Activated CD4-positive, alpha-beta T cell treated with anti-CD3 and anti-CD28 coated beads, Interleukin-2, amount 50 U/mL, for 24 hours (primary cell): ENCODE measurements at places on chromosomes 4 and X.

GRCh38 chrX:28015993-28016392 is 34.7 kb upstream of the DCAF8L1 start:
- DNase-seq = no peak

- DNase-seq = no peak
Observed at GRCh38 chr4:75916091-75916661, 13.9 kb upstream of the PPEF2 start.

DNA sequence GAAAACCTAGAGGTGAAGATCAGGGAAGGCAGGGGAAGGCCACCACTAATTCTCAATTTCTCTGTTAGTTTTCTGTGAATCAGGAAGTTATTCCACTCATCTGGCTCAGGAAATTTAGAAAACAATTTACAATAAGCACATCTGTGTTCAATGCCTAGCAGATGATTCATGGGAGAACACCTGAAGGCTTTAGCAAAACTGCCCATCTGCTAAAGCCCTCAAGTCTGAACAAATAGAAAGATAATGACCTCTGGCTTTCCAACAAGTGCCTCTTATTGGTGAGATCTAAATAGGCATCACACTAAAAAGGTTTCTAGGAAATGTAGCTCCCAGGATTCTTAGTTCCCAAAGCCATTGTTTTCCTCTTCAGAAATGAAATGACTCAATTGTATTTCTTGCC is 122.1 kb upstream of the GNPDA2 start:
- DNase-seq = no peak

GRCh38 chr4:141410839-141411238 is 190.1 kb downstream of the ZNF330 start:
- no peak for DNase-seq

- DNase-seq = no peak
Observed at GRCh38 chr4:56078866-56079265, 130.1 kb downstream of the CEP135 start.

GRCh38 chr4:158213466-158213865 is 3.2 kb downstream of the TMEM144 start:
- DNase-seq = no peak

DNA sequence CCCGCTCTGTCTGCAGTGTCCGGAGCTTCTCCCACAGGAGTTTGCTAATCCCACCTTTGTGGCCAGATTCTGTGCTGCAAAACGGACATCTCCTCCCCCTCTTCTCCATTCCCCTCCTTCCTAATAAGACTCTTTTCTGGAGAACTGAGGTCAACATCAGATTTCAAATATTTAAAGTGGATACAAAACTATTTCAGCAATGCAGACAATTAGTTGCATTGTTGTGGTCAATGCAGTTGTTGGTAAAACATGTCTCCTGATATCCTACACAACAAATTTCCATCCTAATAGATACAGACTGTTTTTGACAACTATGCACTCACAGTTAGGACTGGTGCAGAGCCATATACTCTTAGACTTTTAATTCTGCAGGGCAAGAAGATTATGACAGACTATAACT is 5.1 kb upstream of the MCUB start:
- no peak for DNase-seq

- no peak for DNase-seq
Observed at GRCh38 chr4:147340591-147341120, 140.2 kb upstream of the EDNRA start.

DNA sequence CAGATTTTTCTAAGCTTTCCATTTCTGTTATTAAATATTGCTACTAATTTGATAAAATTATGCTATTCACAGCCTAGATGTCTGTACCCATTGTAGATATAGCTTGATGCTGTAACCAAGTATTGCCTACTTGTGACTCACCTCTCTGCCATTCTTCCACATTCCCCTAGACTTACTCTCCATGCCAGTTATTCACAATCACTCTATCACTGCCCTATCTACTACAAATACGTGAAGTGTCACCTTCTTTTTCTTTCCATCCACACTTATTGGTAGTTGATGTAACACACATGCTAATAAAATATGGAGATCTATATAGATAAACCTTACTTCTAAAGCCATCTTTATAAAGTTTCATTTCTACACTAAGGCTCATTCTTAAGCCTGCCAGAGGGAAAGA is 179.4 kb upstream of the PACRGL start:
- DNase-seq = no peak

GRCh38 chr4:73679836-73680235 is 59.6 kb upstream of the RASSF6 start:
- DNase-seq = no peak

DNA sequence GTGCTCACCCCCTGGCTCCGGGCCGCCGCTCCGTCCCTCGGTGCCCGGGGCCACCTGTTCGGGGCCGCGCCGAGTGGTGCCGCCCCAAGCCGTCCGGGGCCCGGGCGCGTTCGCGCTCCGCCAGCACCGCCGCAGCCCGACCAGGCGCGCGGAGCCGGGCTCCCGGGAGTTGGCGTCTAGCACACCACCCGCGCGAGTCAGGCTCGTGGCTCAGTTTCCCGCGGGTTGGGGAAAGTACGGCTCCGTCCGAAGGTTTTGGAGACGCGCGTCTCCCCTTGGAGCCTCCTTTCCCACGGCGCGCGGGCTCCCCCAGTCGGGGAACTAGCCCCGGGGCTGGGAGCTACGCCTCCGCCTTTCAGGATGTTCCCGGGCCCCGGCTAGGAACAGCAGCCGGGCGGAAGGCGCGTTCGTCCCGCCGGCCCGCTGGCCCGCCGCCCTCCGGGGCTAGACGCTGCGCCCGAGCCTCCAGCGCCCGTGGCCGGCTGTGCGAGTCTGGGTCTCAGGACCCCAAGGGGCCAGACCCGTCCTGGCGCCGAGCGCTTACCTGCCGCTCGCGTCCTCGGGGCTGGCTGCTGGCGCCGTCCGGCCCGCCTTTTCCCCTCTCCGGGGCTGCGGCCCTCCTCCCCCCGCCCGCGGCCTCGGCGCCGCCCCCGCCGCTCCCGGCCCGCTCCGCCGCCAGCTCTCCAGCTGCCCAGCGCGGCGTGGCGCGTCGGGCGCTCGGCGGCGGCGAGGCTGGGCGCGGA is at the start of gene ADGRG2:
Gene ADGRG2 (minus strand): TSS at position 571 of the 743 bp plus-strand sequence. CDS start 53,634 bp downstream, outside the sequence.
- no peak for DNase-seq

DNA sequence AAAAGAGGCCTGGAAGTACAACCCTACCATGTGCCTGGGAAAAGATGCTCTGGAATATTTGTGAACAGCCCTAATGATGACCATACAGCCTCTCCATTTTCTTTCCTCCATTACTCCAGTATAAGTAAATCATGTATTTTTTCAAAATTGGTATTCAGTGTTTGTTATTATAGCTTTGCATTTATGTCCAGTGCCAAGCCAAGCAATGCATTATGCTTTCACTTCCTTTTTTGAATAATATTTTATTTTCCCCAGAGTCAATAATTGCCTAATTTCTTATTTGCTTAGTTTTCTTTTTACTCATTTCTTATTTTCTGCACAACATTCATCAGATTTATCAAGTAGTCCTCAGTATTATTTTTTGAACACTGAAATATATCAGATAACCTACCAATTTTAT is 49.3 kb upstream of the EOLA2 start:
- no peak for DNase-seq

- no peak for DNase-seq
Observed at GRCh38 chrX:100600758-100601157, 16.0 kb downstream of the TNMD start.

- DNase-seq = no peak
Observed at GRCh38 chrX:20974326-20974725, 399.9 kb upstream of the CNKSR2 start.

DNA sequence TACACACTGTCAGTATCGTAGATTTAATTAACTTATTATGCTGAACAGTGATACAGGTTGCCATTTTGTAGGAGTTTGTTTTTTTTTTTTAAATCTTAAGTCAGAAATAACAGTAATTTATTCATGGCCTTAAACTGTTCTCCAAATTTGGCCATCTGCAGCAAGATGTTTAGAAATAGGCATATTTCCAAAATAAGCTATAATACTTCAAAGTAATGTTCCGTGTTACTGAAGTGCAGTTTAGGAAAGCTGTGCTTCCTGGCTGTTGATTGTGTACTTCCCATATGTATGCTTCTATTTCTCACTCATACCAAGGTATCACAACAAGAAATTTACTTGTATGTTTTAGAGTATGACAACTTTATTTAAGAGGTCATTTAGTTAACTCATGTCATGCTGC is 28.9 kb downstream of the CPEB2 start:
- DNase-seq = no peak

- DNase-seq = no peak
Observed at GRCh38 chrX:97332963-97333362, 449.3 kb downstream of the RPA4 start.

DNA sequence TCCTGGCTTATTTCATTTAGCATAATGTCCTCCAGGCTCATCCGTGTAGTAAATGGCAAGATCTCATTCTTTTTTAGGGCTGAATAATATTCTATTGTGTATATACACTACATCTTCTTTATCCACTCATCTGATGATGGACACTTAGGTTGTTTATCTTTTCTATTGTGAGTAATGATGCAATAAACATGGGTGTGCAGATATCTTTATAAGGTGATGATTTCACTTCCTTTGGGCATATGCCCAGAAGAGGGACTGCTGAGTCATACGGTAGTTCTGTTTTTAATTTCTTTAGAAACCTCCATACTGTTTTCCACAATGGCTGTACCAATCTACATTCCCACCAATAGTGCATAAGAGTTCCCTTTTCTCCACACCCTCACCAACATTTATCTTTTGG is 317.6 kb upstream of the CNKSR2 start:
- DNase-seq = no peak

GRCh38 chr4:163495900-163496299 is 1.4 kb downstream of the TMA16 start:
- no peak for DNase-seq

- DNase-seq = no peak
Observed at GRCh38 chrX:140447150-140447549, 57.7 kb downstream of the SOX3 start.

DNA sequence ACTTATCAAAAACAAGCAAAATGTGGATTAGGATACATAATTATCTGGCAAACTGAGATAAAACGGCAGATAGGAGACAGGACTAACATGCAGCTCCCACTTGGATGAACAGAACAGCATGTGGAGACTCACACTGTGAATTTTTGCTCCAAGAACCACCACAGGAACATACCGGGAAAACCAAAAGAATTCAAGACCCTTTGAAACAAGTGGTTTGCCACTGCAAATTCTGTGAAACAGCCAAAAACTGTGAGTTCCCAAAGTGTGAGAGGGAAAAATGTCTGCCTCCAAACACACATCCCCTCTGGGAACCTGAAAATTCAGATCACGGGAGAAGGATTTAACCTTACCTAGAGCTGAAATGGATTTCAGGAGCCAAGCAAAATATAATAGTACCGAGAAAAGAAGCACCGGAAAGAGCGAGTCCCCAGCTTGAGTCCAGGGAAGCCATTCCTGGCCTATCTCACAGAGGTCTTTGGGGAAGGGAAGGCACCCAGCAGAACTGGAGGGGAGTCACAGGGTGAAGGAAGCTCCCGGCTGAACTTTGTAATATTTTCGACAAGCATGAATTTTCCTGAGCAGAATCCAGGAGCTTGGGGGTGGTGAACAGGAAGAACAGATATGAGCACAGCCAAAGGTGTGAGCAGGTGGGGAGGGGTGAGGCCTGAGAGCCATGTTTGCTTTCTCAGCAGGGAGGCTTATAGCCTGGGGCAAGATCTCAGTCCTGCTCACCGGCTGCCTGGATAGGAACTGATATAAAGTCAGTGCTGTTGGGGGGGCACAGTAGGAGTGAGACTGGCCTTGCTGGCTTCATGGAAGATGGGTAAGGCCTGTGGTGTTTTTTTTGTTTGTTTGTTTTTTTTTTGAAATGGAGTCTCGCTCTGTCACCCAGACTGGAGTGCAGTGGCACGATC is 23.9 kb downstream of the MANBA start:
- no peak for DNase-seq

DNA sequence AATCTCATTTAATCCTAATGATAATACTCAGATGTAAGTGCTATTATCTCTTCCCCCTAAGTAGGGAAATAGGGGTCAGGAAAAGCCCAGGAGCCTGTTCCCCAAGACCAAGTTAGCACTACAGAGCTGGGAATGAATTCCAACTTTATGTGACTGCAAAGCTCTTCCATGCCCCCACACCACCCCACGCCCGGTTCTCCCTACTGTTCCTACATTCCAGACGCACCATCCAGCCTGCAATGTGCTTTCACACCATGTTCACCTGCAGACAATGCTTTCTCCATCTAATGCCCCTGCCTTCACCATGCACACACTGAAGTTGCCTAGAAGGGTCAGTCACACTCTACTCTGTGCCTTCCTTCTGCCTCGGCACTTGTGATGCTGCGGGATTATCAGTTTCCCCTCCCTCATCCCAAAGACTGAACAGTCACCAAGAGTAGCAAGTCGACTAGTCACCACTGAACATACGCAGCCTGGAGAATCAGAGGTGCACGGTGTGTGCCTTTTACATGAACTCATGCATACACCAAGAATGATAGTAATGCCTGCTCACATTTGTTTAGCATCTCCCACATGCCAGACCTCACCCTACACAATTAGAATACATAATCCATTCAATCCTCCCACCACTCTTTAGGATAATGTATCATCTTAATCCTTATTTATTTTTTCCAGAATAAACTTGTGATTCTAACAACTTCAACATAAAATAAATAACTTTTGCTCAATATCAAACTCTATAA is 14.2 kb downstream of the SORBS2 start:
- DNase-seq = no peak

DNA sequence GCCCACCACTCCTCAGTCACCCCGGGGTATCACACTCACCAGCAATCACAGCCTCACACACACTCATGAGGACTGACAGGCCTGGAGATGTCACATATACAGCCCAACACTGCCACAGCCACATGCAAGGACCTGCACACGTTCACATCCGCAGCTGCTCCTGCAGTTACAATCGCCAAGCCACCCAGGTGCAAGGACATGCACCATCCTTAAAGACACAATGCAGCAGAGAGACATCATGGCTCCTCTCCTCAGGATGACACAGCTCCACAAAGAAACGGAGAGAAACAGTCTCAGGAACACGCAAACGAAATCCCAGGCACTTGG is 1.1 kb downstream of the PCSK1N start:
- no peak for DNase-seq

- no peak for DNase-seq
Observed at GRCh38 chr4:47118192-47118929, 87.0 kb downstream of the GABRB1 start.

DNA sequence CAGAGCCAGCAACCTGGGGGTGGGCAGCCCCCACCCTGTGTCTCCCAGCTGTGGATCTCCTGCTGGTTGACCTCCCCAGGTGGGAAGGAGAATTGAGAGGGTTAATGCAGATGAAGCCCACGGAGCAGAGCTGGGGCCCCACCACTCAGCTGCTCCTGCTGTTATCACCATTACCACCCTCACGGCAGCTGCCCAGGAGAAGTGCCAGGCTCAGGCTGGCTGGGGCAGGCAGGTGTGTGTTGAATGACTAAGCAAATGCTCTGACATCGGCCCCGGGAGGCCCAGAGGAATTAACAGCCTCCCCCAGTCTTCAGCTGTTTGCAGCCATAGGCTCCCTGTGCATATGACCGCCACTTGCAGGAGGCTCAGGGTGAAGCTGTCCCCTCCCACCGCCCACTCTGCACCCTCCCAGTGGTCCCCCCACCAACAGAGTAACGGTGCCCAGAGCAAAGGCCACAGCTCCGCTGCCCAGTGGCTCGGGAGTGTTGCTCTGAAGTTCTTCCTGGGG is 133.8 kb downstream of the CPZ start:
- DNase-seq = no peak
